ENCODE measurements at places on chromosomes 2 and 18.

DNA sequence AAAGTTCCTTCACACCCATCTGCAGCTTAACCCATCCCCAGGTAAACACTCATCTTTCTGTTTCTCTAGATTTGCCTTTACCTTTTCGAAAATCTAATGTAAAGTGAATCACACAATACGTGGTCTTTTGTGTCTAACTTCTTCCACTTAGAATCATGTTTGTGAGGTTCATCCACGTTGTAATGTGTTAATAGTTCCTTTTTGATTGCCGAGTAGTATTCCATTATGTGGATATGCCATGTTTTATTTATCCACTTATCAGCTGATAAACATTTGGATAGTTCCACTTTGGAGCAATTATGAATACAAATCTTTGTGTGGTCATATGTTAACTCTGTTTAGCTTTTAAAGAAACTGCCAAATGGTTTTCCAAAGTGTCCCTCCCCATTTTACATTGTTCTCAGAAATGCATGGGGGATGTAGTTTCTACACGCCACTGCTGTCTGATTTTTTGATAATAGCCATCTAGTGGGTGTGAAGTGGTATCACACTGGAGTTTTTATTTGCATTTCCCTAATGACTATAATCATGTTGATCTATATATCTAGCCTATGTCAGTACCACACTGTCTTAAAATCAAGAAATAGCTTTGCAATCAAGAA is 22.3 kb downstream of the PECR start:
- no peak for DNase-seq

GRCh38 chr18:9333441-9334328 is 888 bp upstream of the TWSG1 start:
- DNase-seq: peak; percentile 70

- DNase-seq: no peak
These were observed 52.3 kb downstream of the C18orf63 start for GRCh38 chr18:74367905-74368304.

DNA sequence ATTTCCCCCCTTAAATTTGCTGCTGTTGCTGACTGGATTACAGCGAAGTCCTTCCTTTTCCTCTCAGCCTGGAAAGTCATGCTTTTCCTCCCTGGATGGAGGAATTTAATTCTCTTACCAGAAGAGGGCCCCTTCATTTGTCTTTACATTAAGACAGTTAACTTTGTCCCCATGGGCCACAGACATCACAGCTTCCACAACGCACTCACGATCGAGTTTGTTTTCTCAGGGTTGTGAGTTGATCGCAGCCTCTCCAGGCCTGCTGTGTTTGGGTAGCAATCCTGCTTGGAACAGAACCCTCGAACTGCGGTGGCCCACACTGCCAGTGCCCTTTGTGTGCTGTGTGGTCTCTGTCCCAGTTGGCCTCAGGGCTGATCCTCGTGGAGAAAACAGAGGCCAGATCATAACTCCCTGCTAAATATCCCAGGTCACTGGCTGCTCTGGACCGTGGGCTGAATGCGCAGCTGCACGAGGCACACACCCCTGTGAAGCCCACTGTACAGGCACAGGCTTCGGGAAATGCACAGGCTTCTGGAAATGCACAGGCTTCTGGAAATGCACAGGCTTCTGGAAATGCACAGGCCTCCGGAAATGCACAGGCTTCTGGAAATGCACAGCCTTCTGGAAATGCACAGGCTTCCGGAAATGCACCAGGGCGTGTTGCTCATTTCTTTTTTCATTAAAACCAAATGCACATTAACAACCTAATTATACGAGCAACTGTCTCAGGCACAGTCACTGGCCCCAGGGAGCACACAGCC is 2.2 kb upstream of the PDIA6 start:
- DNase-seq: no peak

- DNase-seq: no peak
These were observed 239.9 kb upstream of the ID2 start for GRCh38 chr2:8441986-8442385.

GRCh38 chr18:63249771-63250170 is 69.8 kb downstream of the BCL2 start:
- no peak for DNase-seq

- no peak for DNase-seq
These were observed 122.7 kb downstream of the VWC2L start for GRCh38 chr2:214533541-214533940.

DNA sequence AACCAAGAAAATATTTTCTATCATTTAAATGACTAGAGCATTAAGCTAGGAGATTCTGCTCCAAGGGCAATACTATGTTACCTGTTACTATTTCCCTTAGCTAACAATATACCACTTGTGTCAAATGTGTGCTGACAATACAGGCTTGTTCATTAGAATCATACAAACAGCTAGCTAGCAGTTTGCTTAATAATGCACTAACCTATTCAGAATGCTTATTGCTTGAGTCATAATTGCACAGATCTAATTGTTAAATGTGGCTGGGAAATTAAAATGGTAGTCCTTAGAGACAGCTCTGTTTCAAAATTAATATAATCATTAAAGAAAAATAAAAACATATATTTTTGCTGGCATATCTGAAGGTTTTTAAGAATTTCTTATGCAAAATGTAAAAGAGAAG is 344.2 kb downstream of the ERBB4 start:
- DNase-seq: no peak

GRCh38 chr2:111236025-111236424 is 115.3 kb downstream of the BCL2L11 start:
- no peak for DNase-seq

- no peak for DNase-seq
These were observed 15.6 kb upstream of the CEP68 start for GRCh38 chr2:65040400-65041261.

GRCh38 chr18:37270038-37270665 is 295.4 kb downstream of the CELF4 start:
- no peak for DNase-seq

DNA sequence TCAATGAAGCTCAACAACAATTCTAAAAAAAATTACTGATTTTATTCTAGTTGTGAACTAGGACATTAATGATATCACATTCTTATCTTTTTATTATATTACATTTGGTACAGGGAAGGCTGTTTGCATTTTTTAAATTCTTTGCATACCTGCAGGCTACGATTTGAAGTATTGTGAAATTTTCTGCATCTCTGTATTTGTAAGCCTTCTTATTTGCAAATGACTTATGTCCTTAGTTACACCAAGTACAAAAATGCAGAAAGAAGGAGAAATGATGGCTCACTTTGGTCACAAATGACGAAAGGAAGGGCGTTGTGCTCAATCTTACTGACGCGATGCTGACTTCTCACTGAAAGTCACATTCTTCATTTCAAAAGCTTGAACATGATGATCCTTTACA is 227.5 kb upstream of the SOX11 start:
- no peak for DNase-seq

- no peak for DNase-seq
These were observed 15.6 kb downstream of the TRABD2A start for GRCh38 chr2:84865181-84865783.

GRCh38 chr2:209973328-209973727 is 29.1 kb upstream of the RPE start:
- DNase-seq: no peak
